Activated naive CD4-positive, alpha-beta T cell (primary cell): ENCODE measurements at places on chromosomes 5 and 9.

GRCh38 chr9:136658849-136659535 lies 3.7 kb upstream of the EGFL7 start:
- DNase-seq, result no peak

GRCh38 chr5:160287378-160288051 lies 24.8 kb downstream of the CCNJL start:
- no peak for DNase-seq

- DNase-seq, result no peak
These were observed 1.1 kb upstream of the IRF1 start for GRCh38 chr5:132491368-132492364.

- DNase-seq, result peak; percentile 32
These were observed 4.1 kb downstream of the MRPS2 start for GRCh38 chr9:135504262-135505243.

DNA sequence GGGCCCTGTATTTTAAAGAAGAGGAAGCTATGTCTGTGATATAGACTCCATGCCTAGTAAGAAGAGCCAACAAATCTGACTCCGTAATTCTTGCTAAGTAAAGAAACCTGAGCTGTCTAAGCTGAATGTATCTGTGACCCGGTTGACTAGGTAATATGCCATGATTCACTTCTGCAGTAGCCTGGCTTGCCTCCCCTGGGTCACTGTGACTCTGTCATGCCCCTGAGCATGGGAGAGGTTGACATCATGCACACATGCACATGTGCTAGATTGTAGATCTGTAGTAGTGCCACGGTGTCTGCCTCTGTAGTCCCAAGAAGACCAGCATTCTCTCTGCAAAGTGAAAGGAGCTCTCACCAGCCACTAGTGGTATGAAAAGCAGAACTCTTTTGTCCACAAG lies 9.1 kb downstream of the SLC22A5 start:
- DNase-seq, result no peak

DNA sequence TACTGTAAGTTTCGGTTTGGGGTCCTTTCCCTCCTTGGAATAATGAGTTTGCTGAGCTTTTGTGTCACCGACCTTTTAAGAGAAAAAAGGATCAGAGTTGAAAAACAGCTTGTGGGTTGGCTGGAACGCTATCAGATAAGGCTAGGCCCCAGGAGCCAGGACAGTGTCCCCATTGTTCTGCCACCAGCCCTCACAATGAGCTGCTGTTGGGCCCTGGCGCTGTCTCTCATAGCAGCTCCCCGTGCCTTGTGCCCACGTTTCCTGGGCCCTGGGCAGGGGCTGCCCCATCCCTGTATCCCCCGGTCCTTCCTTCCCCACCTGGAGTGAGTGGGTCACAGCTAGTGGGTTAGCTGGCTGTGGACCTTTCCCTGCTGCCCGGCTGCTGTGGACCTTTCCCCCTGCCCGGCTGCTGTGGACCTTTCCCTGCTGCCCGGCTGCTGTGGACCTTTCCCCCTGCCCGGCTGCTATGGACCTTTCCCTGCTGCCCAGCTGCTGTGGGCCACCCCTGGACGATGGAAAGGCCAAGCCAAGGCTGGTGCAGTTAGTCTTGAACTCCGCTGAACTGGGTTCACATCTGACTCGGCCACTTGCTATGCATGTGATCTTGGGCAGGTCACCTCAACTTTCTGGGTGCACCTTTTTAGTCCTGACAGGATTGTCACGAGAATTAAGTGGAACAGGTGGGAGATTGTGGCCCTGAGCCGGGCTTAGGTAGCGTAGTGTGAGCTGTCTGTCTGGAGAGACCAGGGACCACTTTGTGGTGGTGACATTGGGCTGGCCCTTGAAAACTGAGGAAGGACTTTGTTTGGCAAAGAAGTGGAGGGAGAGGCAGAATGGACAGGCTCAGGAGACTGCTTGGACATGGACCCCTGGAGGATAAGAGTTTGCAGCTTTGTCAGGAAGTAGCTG lies 99.5 kb downstream of the DAB2IP start:
- no peak for DNase-seq

- DNase-seq, result no peak
These were observed 103.8 kb upstream of the ZNF618 start for GRCh38 chr9:113772121-113772810.

DNA sequence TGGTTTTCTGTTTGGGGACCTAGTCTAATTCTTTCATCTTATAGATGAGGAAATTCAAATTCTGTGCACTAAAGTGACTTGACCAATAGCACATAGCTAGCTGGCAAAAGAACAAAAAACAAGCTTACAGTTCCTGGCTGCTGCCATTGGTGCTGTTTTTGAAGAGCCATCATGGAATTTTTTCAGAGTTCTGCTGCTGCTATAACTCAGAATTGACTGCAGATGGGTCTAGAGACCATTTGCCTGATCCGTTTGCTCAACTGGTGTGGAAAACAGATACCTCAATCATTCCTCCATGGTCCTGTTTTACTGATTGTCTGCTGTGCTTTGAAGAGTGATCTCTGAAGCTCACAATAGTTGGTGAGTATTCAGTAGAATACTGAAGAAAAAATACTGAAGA lies 15.2 kb downstream of the FBXL7 start:
- DNase-seq, result no peak

DNA sequence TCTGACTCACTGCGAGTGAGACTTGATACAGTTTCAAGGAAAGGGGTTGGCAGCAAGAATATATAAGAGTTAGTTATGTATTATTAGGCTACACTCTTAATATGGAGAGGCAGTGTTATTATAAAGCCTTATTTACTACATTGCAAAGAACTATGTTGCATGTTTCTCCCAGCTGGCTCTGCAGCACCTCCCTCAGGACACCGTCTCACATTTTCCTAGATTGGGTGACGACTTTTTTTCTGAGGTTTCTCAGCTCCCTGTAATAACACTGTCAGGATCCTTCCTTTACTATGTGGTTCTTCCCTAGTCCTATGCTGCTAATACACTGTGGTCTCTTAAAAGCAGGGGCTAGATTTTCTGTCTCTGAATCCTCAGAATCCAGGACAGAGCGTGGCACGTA lies 153.7 kb downstream of the INSYN2B start:
- DNase-seq, result no peak

DNA sequence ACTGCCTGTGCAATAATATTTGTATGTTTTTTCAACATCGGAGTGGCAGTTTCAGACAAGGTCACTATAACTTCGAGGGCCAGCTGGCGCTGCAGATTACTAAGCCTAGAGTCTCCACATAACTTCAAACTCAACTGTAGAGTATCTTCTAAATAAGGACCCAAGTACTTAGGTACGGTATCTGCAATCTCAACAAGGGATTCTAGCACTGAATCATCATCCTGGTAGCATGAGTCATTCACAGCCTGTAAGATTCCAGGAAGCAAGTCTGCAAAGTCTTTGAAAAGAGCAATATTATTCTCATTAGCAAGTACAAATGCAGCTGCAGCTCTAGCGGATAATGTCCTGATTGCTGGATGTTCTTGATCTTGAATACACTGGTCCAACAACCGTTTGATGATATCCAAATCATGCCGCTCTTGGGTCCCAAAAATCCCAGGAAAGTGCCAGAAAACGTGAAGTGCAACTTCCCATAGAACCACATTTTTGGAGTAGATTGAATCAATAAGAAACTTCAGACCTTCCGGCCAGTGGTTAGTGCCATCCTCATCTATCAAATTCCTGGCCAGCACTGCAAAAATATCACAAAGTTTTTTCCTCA lies 654 bp downstream of the RANBP6 start:
- DNase-seq, result no peak

GRCh38 chr9:119298076-119298853 lies 71.0 kb downstream of the BRINP1 start:
- no peak for DNase-seq

- DNase-seq, result no peak
These were observed 15.1 kb downstream of the LPAR1 start for GRCh38 chr9:111023128-111023527.

GRCh38 chr5:57696389-57696769 lies 213.8 kb upstream of the ACTBL2 start:
- no peak for DNase-seq

- no peak for DNase-seq
These were observed 112.2 kb downstream of the SCAMP1 start for GRCh38 chr5:78472469-78473106.

DNA sequence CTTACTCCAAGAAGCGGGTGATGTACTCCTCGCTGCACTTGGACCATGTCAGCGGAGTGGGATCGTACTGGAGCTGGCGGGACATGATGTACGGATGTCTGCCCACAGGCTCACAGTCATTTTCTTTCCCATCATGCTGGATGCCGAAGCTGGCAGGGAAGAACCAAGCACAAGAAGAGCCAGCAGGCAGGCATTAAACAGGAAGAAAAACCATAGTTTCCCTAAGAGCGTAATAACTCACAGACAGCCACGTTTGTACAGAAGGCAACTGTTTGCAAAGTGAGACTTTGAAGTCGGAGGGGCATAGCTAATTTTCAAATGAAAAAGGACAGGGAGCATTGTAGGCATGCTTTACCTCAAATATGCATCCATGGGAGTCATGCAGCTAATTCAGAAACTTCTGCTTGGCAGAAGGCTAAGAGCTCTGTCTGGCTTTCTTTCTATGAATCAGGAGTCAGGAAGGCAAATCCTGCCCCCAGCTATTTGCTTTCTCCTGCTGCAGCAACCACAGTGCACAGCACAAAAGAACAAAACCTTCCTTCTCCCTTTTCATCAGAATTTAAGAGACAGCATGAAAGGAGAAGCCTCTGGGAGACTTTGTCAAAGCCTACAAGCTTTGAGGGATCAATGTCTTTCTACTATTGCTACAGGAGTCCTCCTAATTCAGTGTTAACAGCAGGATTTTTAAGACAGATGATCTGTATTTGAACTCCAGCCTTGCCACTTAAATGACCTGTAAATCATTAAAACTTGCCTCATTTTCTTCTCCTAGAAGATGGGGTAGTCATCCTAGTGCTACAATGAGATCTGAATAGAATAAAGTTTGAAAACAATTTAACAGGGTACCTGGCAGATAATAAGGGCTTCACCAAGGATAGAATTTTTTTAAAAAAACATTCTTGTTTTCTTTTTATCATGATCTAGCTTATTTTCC lies 209.1 kb downstream of the TARS1 start:
- no peak for DNase-seq

DNA sequence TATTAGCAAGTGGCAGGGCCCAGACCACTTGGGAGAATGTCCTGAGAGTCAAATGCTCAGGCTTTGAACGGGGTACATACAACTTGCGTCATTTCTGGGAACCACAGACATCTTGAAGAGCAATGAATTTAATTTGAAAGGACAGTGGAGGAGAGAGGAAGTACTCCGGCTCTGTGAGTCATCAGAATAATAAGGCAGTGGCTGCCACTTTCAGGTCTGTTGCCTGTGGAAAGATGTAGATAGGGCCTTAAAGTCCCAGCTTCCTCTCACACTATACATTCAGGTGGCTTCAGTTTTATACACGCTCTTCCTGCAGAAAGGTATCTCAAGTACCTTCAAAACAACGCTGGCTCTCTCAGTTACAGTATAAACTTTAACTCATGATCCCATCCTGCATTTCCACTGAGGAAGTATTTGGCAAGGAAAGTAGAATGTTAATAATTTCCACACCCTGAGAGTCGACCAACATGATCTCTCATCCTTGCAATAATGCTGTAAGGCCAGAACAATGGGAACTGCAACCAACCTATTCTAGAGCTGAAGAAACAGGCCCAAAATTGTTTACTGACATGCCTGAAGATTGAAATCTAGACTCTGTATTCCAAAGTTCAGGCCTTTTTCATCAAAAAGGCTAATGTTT lies 6.8 kb upstream of the PRUNE2 start:
- no peak for DNase-seq

DNA sequence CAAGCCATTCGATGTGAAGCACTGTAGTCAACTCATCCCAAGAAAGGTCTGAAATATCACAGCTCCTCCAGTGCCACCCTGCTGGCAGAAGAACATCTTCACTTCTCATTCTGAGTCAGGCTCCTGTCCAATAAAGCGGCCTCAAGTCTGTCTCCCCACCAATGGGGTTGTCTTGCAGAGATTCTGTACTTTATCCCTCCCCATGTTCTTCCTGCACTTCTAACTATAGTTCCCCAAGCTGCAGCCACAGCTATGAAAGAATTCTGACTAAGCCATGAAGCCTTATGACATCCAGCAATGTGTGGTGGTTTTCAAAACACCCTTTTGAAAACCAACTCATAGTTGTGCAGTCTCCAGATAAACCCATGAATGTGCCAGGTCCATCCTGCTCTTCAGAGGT lies 6.8 kb downstream of the MACROH2A1 start:
- DNase-seq, result no peak

- no peak for DNase-seq
These were observed 38.0 kb downstream of the ZNF622 start for GRCh38 chr5:16427587-16427986.
